ENCODE measurements at places on chromosomes 2 and 18.

GRCh38 chr2:120508567-120509041, 162.7 kb downstream of the INHBB start:
- DNase-seq, result peak; percentile 79

GRCh38 chr2:161238560-161239325, 69.5 kb upstream of the PSMD14 start:
- peak; percentile 17 for DNase-seq

GRCh38 chr18:26614374-26614773, 66.0 kb upstream of the KCTD1 start:
- no peak for DNase-seq

DNA sequence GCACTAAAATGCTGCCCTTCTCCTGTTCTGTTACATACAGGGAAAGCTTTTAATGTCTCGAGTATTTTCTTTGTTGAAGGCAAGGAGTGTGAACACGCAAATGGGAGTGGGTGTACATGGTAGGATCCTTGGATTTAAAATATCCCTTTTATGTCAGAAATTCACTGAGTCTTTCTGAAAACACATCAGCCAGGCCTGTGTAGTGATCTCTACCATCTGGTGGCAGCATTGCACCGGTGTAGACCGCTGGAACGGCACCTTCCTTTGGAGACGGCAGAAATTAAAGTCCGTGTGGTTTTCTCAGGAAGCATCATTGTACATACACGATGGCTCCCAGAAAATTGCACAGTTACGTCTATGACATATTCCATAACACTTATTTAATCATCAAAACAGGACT, 515.8 kb downstream of the GALR1 start:
- no peak for DNase-seq

- DNase-seq, result no peak
These were observed 280.5 kb downstream of the TCF4 start for GRCh38 chr18:55307505-55307904.

DNA sequence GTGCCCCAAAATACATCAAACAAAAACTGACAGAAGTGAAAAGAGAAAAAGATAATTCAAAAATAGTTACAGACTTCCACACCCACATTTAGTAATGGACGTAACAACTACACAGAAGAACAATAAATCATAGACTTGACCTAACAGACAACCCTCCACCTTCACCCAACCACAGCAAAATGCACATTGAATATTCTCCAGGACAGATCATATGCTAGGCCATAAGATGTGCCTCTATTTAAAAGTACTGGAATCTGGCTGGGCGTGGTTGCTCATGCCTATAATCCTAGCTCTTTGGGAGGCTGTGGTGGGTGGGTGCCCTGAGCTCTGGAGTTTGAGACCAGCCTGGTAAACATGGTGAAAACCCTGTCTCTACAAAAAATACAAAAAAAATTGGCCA, 20.0 kb downstream of the SLC66A2 start:
- DNase-seq, result no peak

DNA sequence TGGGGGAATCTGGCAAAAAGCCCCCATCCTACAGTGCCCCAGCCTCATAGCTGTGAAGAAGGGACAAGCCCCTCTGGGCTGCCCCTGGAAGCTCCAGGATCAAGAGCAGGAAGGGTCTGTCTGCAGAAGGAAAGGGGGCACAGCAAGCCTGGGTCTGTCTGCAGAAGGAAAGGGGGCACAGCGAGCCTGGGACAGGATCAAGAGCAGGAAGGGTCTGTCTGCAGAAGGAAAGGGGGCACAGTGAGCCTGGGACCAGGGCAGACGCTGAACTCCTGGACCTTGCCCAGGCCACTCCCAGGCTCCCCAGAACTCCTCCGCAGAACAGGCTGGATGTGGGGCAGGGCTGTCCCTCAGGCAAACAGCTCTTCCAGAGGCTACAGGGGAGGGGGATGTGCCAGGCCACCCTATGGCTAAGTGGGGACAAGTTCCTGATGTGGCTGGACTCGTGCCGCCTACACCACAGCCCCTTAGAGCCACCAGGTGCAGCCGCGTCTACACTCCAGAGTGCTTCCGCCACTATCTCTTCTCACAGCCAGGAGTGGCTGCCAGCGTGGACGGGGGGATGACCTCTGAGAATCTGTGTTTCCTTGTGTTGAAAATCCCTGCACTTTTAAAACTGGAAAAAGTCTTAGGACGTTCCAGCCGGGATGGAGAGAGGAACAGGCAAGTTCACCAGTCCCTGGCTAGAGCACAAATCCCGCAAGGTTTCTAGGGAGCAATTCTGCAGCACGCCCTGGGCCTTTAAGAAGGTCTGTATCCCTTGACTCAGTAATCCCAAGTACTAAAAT, 20.8 kb downstream of the KIF1A start:
- no peak for DNase-seq

- no peak for DNase-seq
These were observed 20.6 kb downstream of the SLC16A14 start for GRCh38 chr2:230048010-230048671.

- no peak for DNase-seq
These were observed 45.4 kb upstream of the LTBP1 start for GRCh38 chr2:32901313-32901712.

DNA sequence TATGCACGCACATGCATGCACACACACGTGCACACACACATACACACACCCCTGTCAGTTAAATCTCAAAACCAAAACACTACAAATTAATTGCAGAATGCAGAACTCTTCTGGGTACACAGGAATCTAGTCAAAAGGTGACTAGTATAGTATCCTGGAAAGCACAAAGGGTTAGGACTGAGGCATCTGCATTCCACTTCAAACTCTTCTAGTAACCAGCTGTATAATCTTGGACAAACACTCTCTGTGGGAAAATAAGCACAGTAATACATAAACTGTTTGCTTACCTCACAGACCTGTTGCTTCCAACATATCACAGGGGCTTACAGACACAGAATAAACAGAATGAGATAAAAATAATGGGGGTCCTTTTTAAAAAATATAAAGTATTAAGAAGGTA, 49.1 kb downstream of the TTC21B start:
- DNase-seq, result no peak

DNA sequence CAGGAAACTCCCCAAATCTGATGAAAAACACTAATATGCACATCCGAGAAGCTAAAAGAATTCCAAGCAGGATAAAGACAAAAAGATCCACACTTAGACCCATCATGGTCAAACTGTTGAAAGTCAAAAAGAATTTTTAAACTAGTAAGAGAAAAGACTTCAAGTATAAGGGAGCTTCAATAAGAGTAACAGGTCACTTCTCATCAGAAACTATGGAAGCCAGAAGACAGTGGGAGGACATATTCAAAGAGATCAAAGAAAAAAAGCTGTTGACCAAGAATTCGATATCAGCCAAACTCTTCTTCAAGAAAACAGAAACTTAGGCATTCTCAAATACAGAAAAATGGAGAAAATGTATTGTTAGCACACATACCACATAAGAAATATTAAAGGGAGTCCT, 50.4 kb downstream of the ZC3H8 start:
- no peak for DNase-seq

DNA sequence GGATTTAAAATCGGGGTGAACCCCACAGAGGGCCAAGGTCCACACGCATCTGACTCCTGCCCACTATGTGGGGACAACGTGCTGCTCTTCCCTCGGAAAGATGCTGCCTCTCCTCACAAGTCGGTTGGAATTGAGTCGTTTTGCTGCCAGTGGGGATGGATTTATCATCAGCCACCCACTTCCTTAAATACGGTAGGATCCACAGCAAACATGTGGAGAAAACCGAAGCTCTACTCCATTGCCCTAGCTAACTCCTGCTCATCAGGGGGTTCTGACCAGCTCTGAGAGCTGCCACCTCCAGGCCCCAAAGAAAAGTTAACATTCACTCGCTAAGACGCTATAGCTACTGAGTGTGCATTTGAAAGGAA, 80.9 kb downstream of the CHRNA1 start:
- DNase-seq, result peak; percentile 15

- no peak for DNase-seq
These were observed 96.3 kb upstream of the ASB18 start for GRCh38 chr2:236360496-236360895.

GRCh38 chr2:38653715-38654527, 12.0 kb upstream of the GALM start:
- DNase-seq, result no peak

GRCh38 chr2:216392945-216393840, 19.1 kb upstream of the SMARCAL1 start:
- DNase-seq, result no peak

GRCh38 chr2:60550984-60551239, 2.5 kb downstream of the BCL11A start:
- DNase-seq, result no peak

- DNase-seq, result no peak
These were observed 81.5 kb downstream of the DPP4 start for GRCh38 chr2:161992531-161992930.

- no peak for DNase-seq
These were observed 691.8 kb upstream of the CHAC2 start for GRCh38 chr2:53075760-53076159.

GRCh38 chr18:51074605-51075004, 44.6 kb downstream of the SMAD4 start:
- DNase-seq, result no peak

DNA sequence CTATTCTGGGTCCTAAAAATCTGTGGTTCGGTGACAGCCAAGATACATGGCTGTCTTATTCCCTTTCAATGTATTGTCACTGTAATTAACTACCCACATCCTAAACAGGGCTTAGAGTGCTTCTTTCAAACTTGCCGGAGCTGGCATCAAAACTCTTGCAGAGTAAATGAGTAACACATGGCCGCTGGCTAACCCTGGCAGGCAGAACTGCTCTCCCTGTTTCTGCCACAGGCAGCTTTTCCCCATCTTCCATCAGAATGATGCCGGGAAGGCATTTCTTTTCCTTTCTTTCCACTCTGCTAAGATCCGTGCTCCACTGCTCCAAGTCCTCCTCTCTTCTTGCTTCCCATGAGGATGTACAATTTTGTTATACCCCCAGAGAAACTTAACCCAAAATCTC, 54.8 kb upstream of the PTPRM start:
- no peak for DNase-seq

- no peak for DNase-seq
These were observed 26.6 kb downstream of the RASGRP3 start for GRCh38 chr2:33503002-33503401.

DNA sequence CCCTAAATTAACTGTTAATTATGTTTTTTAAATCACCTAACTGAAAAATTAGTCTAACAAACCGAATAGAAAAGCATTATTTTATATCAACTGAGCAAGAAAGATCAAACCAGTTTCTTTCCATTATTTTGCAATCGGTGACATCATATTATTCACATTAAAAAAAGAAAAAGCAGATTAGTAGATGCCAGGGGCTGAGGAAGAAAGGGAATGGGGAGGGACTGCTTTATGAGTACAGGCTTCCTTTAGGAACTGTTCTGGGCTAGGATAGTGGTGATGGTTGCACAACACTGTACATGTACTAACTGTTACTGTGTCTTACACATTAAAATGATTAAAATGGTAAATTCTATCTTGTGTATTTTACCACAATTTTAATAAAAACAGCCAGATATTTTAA, 59.3 kb downstream of the COBLL1 start:
- peak; percentile 43 for DNase-seq

GRCh38 chr2:118535171-118535817, 312.2 kb downstream of the EN1 start:
- no peak for DNase-seq

GRCh38 chr2:67237288-67237687, 159.8 kb upstream of the ETAA1 start:
- DNase-seq, result no peak

DNA sequence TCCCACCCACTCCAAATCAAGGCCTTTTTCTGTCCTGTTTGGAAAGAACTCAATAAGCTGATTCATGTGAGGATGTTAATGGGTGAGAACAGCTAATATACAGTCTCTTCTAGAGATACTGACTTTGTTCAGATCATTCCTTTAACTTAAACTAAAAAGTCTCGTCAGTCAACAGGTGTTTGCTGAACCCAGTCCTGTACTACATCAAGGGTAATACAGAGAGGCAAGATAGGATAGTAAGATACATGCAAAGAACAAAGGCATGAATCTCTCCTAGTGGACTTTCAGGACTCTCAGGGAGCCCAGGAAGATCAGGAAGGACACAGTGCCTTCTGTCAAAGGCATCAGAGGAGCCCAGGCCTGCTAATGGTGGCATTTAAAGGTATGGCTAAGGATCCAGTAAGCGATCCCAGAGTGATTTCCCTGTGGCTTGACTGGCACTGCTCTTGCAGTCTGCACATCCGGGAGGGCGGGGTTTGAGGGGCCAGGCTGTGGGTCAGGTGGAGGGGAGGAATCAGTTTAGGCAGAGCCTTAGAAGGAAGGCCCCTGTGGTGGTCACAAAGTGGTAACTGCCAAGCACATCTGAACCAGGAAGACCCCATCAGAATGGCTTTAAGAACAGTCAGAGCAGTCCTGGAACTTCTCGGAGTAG, 54.0 kb downstream of the EPAS1 start:
- DNase-seq, result no peak

GRCh38 chr2:187451510-187451909, 3.5 kb upstream of the CALCRL start:
- DNase-seq, result no peak

- DNase-seq, result no peak
These were observed 80.9 kb downstream of the SMC6 start for GRCh38 chr2:17672583-17673317.

- DNase-seq, result no peak
These were observed 66.1 kb upstream of the SMAD7 start for GRCh38 chr18:49016648-49017539.

- DNase-seq, result no peak
These were observed 825.8 kb upstream of the CDH2 start for GRCh38 chr18:29002747-29003146.

DNA sequence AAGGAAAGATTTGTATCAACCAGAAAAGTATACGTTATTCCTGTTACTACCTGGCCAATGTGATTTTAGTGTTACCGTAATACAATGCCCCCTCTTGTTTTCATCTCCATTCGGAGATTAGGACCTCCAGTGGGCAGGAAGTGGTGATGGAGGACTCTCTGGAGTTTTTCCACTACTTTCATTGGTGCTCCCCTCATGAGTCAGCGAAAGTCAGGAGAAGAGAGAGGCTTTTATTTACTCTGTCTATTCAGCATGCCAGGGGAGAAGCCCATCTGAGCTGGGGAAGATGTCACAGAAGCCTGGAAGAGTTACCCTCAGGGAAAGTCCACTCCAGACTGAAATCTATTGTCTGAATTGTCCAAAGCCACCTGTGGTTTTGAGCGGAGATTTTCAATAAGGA, 88.2 kb upstream of the THUMPD2 start:
- DNase-seq, result no peak

GRCh38 chr2:67524213-67524612, 127.1 kb downstream of the ETAA1 start:
- DNase-seq, result no peak

DNA sequence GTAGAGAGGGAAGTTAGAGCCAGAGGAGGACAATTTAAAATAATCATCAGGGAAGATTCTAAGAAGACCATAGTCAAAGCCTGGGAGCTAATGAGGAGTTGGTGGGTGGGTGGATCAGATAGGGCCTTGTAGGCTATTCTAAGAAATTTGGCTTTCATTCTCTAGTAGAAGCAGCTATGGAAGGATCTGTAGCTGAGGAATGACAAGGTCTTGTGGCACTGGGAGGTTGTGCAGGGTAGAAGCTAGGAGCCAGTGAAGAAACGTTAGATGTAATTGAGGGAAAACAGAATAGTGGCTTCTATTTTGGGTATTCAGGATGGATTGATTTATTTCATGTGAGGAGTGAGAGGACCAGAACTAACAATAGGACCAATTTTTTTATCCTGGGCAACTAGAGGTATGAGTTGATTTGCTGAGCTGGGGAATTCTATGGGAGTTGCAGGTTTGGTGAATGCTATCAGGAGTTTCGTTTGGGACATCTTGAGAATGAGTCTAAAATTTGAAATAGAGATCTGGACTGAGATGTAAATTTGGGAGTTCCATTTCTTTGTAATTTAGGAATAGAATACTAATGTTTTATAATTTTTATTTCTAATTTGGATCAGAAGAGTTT, 371.9 kb downstream of the PARD3B start:
- DNase-seq, result no peak
